ENCODE measurements at places on chromosomes 12 and 14.

GRCh38 chr14:72826039-72826438 is 67.9 kb downstream of the DPF3 start:
- DNase-seq = no peak

GRCh38 chr14:76580967-76581366 is 180.3 kb upstream of the VASH1 start:
- no peak for DNase-seq

GRCh38 chr12:117114784-117115183 is 15.6 kb upstream of the TESC start:
- no peak for DNase-seq

DNA sequence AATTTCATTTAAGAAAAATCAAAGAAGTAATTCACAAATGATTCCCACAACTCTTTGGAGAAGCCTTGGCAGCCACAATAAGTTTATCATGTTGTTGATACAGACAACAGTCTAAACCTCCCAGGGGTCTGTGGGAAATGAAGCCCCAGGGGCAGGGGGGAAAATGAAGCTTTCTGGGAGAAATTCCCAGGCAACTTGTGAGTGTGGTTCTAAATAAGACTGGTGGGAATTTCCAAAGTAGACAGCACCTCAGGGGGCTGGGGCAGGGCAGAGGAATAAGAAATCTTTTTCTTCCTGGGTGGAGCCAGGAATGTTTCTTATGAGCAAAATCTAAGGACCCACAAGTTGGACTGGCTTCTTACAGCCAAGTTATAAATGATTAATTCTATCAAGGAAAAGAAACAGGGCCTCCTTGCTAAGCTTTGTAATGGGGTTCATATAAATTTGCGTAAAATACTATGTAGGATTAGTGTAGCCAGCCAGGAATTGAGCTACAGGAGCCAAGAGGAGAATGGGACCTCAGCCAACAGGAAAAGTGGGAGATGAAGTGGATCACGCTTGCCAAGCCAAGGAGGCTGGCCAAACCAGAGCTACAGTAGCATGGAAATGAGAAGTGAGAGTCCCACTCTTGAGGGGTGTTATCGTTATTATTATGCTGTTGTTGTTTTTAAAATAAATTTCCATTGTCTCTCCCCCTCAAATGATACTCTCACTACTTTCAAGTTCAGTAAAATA is 182.9 kb upstream of the FAR2 start:
- no peak for DNase-seq

DNA sequence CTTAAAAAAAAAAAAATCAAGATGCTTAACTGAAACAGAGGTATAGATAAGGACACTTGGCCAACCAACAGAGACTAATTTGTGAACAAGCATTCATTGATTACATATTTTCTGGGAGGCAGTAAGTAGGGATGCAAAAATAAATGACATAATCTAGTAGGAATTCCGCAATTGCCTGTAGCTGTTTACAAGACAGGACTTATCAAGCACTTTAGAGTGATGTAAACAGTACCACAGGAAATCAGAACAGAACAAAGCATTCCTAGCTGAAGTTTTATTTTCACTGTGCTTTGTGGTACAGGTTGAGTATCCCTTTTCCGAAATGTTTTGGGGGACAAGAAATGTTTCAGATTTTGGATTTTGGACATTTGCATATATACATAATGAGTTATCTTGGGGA is 68.2 kb upstream of the FGD4 start:
- DNase-seq = no peak

- no peak for DNase-seq
These were observed 59.3 kb upstream of the VRK1 start for GRCh38 chr14:96737881-96738280.
